ENCODE measurements at places on chromosomes 3 and 15.
A peak's percentile ranks its signal among the peaks of the same experiment; 100 is the strongest.

- DNase-seq: no peak
These were observed 22.7 kb upstream of the ZBTB20 start for GRCh38 chr3:115169808-115170207.

DNA sequence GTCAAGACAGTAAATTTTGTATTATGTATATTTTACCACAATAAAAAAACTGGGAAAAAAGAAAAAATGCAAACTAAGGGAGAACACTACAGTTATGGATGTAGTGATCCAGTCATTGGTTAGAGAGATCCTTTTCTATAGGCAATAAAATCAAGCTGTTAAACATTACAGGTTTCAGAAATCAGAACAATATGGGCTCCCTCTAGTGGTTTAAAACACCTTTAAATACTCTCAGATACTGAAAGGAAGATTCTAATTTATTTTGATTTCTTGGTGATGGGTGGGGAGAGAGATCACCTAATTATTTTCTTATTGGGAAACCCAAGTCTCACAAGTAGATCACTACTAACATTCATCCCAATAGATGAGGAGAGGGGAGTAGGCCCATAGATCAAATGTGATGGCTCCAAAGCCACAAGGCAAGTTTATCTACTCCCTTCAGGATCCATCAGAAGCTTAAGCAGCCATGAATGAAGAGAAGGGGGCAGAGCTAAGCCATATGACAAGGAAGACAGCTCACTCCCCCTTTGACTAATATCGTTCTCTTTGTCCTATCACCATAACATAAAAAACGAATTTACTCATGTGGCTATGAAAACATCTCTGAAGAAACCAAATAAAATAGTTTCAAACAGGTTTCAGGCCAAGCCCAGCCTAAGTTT is 118.6 kb downstream of the ANO10 start:
- DNase-seq: no peak

- no peak for DNase-seq
These were observed 13.4 kb downstream of the WDR72 start for GRCh38 chr15:53746101-53746500.

GRCh38 chr3:115855911-115856310 is 232.6 kb downstream of the GAP43 start:
- no peak for DNase-seq

- no peak for DNase-seq
These were observed 1209.9 kb downstream of the NSUN3 start for GRCh38 chr3:95272781-95273180.

DNA sequence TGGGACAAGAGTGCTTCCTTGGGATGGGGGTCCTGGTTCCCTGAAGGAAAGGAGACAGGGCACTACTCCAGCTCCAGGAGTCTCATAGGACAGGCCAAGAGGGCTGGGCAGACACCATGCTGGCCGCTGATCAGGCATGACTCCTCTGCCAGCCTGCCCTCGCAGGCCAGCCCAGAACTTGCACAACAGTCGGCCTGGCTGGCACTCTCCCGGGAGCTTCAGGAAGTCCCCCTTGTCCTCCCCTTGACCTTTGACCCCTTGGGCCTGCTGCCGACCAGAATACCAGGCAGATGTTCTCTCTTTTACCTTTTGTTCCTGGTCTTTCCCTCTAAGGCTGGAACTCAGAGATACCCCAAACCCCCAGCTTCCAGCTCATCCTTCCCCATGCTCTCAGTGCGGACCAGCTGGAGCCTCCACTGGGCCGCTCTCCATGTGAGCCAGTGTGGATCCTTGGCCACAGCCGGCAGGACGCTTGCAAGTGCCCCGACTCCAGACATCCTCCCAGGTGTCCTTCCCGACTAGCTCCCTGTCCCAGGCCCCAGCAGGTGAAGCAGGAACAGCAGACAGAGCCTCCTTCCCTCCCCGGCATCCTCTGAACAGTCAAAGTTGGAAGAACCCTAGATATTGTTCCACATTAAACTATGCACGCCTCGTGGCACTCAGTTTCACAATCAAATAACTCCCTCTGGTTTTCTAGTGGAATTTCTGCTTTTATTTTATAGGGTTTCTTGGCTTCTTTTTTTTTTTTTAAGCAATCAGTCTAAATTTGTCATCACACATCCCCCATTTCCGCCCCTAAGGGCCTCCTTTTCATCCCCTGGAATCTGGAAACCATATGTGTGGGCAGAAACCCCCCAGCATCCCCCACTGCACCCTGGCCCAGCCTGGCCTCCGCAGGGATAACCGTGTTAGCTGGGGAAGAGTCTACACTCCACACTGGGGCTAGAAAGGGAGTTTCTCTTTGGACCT is 15.7 kb downstream of the VPS18 start:
- DNase-seq: no peak

DNA sequence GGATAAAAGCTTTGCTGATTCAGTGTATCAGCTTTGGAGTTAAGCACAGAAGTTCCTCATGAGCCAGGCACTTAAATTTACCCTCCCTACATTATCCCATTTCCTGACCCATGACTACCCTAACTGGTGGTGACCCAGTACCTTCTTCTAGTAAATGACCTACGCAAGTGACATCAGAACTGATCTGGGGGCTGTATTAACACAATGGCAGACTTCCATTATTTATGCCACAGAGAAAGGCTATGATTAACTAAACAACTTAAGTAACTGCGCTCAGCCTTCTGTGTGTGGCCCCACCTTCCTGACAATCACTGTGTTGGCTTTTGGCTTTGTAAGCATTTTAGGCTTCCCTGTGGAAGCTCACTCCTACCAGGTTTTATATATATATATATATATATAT is 1.9 kb downstream of the MB21D2 start:
- DNase-seq: no peak

- DNase-seq: no peak
These were observed 3.7 kb upstream of the EFHB start for GRCh38 chr3:19937459-19938294.

DNA sequence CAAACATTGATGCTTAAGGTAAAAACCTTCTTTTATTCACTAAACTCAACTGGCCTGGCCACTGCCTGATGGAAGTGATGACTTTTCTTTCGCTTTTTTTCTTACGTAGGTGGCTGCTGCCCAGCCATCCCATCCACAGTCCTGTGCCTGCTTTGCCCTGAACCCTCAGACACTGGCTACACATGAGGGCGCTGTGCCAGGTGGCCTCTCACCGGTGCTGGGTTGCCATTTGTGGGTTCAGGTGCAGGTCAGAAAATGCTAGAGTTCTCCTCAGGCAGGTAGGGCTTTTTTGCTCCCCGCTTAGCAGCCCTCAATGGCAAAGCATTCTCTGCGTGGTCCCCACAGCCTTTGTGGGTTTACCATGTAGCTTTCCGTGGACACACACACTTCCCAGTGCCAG is 88.3 kb upstream of the PRR23E start:
- no peak for DNase-seq

DNA sequence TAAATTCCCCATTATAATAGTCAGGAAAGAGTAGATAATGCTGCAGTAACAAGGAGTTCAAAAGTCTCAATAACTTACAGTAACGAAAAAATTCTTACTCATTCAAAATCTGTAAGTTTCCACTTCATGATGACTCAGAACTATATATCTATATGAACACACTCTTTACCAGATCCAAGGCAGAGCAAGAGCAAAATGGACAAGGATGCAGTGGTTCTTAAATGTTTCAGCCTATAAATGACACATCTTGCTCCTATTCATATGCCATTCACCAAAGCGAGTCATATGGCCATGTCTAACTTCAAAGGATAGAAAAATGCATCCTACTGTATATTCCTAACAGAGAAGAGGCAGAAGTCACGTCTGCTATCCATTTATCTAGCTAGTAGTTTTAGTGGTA is 787.7 kb downstream of the NAALADL2 start:
- no peak for DNase-seq

DNA sequence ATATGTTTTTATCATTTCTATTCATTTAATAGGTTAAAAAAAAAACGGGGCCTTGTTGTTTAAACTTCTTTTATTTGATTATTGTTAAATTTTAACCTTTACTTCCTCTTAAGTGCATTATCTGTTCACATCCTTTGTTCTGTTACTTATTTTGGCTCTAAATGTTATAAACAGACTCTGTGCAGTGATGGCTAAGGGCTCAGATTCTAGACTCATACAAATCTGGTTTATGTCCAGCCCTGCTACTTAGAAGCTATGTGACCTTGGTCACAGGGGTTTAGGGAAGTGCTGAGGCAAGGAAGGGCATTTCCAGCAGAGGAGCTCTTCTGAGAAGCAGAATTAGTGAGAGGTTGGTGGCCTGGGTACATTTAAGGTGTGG is 55.3 kb upstream of the VILL start:
- DNase-seq: no peak

DNA sequence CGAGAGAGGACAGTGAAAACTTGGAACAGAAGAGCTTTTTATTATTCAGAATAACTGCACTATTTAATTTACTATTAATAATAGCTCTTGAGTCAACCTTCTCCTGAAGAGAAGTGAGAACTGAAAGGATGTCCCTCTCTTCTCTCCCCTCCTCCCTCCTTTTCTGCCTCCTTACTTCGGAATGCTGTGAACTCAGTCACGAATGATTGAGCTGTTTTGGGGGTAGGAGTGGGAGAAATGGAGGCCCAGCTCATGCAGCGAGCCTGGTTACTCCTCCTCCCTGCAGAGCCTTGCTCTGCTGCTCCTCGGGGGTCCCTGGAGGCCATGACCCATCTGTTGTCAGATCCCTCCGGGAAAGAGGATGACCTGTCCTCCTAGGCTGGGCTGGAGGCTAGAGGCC is 20.3 kb upstream of the INSYN1 start:
- no peak for DNase-seq

- DNase-seq: no peak
These were observed 578.3 kb upstream of the ADAMTS9 start for GRCh38 chr3:65265942-65266590.

DNA sequence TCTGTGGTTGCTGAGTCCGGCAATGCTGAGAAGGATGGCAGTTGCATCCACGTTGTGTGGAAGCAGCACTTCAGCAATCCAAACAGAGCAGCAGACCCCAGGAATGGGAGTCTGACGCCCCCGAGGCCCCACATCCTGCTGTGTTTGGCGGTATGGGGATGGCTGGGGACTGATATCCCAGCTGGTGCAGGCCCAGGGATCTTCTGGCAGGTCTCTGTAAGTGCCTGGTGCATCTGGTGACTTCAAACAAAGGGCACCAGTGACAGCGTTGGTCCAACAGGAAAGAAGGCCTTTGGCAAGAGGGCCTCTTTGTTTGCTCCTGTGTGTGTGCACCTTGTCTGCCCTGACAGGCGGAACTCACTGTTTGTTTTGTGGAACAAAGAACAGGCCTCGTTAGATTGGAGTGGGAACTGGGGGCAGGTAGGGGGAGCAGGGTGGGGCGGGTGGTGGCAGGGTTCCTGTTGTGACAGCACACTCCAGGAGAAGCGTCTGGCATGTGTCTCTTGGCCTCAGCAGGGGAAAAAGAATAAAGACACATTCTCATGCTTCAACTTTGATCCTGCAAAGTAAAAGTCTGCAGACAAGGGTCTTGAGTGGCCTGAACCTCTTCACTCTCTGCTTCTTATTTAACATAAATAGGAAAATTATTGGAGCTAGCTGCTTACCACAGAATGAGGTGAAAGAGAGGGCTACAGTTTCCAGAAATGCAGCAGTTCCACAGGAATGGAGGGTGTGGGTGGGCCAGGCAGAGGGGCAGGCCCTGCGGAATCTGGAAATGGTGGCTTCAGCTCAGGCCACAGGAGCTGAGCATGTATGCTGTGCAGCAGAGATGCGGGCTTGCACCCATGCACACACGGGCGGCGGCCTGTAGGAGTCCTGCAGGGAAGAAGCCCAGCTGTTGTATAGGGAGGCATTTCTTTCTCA is 94.5 kb upstream of the MYZAP start:
- no peak for DNase-seq

DNA sequence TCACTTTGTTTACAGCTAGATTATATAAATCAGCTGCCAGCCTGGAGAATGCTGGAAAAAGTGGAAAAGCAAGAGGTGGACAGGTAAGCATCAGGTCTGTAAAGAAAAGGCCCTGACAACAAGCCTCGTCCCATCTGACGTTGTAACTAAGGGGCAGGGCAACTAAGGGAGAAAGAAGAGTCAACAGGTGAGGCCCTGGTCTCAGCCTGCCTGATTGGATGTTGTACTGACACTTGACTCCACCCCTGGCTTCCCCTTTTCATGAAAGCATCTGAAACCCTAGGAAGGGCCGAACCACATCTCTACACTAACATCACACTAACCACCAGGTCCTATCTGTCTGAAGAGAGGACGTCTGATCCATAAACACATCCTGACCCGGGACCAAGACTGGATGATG is 357.6 kb upstream of the CFAP20DC start:
- DNase-seq: no peak

DNA sequence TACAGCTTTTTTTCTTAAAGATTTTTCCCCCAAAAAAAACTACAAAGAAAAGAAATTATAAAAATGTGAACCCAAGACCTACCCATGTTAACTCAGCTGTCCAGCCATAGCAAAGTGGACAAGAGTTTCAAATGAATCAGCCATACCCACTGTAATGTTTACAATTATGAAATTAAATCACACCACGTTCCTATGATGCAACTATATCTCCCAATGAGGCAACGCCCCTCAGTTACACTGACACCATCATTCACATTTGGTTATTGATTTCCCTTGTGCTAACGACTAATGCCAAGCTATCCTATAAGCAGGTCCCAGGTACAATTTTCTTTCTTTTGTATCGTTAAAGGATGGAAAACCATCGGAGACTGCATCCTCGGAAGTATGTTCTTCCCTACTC is 115.1 kb upstream of the ICE2 start:
- DNase-seq: no peak

- peak; percentile 55 for DNase-seq
These were observed 2.7 kb downstream of the ZMAT3 start for GRCh38 chr3:179068779-179069530.

GRCh38 chr3:70557976-70558375 is 245.5 kb upstream of the MDFIC2 start:
- no peak for DNase-seq

DNA sequence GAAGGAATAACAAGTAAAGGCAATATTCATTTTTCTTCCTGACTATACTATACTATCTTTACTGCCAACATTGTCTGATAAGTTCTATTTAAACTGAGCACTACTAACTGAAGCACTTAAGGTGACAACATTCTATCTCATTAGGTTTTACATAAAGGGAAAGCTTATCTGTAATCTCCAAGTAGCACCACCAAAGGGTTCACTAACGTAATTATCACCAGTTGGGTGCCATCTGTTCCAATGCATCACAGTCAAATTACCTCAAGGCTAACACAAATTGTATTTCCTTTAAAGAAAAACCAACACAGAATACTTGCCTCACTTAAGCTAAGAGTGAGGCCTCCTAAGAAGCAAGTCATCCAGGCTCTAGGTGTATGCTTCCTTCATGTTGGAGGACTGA is 453.8 kb downstream of the RAP2B start:
- peak; percentile 21 for DNase-seq

DNA sequence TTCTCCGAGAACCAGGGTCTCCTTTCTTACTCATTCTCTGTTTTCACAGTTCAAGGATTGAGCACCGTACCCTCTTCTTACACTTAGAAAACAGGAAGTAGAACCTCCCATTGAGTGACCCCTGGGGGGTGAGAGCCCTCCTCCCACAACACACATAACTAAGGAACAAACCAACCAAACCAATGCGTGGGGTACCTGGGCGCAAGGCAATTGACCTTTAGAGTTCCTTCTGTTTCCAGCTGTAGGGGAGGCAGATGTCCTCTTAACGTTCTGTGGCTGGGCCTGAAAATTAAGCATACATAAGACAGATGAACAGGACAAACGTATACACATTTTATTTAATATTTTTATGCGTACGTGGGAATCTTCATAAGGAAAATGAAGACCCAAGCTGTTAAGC is 33.5 kb upstream of the TIMP4 start:
- DNase-seq: no peak
